Stimulated activated CD4-positive, alpha-beta T cell treated with anti-CD3 and anti-CD28 coated beads, TNF-alpha, amount 100 ng/mL, for 48 hours (primary cell): ENCODE measurements at places on chromosomes 11 and 22.

DNA sequence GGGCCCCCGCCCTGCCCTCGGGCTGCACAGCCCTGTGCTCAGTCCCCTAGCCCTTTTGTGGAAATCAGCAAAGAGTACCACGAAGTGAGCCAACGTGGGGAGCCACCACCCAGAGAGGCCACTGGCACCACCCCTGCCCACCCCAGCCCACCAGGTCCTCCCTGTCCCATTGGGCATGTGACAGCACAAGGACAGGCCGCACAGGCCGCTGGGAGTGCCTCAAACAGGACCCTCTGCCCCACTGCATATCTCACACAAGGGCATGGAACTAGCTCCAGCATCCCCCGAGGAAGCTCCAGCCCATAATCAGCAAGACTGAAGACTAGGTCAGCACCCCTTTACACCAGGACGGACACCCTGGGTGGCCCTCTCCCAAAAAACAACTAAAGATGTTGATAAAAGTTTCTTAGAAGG lies 29.7 kb downstream of the GNB1L start:
- DNase-seq = no peak

DNA sequence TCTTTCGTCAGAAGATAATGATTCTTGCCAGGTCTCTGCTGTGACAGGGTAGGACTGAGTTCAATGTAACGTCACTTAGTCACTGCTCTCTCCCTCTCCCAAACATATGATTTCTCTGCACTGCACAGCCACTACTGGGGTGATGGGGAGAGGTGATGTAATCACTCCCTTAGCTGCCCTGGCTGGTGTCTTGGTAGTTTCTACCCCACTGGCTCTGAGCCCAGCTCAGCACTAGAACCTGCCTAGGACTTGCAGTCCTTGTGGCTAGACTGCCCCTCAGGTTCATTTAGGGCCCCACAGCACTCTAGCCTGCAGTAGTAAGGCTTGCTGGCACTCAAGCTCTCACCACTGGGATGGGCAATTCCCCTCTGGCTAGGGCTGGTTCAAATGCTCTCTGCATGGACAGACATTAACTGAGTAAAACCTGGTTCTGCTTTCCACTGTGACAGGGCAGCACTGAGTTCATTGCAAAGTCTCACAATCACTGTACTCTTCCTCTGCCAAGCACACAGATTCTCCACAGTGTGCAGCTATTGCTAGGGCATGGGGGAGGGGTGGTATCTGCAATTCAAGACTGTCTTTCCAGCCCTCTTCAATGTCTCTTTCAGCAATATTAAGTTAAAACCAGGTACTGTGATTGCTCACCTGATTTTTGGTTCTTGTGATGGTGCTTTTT lies 571.4 kb upstream of the FAT3 start:
- no peak for DNase-seq

GRCh38 chr22:49104434-49104833 lies 723.2 kb downstream of the BRD1 start:
- no peak for DNase-seq

GRCh38 chr11:104332110-104332509 lies 168.2 kb upstream of the PDGFD start:
- DNase-seq = no peak

GRCh38 chr11:29005401-29005980 lies 897.3 kb downstream of the METTL15 start:
- DNase-seq = no peak

DNA sequence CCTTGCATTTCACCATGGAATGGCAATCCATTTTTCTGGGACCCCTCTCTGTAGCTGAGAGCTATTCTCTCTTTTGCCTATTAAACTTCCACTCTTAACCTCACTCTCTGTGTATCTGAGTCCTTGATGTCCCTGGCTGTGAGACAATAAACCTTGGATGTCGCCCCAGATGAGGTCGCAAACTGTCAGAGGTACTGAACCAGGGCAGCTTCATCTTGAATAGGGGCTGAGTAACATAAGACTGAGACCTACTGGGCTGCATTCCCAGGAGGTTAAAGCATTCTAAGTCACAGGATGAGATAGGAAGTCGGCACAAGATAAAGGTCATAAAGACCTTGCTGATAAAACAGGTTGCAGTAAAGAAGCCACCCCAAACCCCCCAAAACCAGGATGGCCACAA lies 68.0 kb downstream of the RSF1 start:
- no peak for DNase-seq

GRCh38 chr11:124739479-124740276 lies at the start of gene NRGN:
Gene NRGN (plus strand): TSS chr11:124739942. CDS start chr11:124740085, 143 bp downstream.
- DNase-seq = peak; percentile 76

- DNase-seq = no peak
Measured at GRCh38 chr22:42515896-42516295, 3.7 kb downstream of the RRP7A start.

DNA sequence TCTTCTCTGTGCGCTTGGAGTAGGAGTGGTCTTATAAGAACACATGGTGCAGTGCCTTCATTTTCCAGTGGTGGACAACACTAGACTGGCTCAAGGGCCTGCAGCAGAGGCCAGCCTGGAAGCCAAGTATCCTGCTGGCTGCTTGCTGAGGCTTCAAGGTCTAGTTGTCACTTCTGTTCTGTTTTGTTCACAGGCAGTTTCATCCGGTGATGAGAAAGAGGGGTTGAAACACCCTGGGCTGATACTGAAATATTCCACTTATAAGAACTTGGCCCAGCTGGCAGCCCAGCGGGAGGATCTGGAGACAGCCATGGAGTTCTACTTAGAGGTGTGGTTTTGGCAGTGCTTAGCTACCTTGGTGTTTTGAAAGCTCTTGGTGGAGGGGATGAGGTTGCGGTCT lies 29.8 kb downstream of the CABIN1 start:
- no peak for DNase-seq

DNA sequence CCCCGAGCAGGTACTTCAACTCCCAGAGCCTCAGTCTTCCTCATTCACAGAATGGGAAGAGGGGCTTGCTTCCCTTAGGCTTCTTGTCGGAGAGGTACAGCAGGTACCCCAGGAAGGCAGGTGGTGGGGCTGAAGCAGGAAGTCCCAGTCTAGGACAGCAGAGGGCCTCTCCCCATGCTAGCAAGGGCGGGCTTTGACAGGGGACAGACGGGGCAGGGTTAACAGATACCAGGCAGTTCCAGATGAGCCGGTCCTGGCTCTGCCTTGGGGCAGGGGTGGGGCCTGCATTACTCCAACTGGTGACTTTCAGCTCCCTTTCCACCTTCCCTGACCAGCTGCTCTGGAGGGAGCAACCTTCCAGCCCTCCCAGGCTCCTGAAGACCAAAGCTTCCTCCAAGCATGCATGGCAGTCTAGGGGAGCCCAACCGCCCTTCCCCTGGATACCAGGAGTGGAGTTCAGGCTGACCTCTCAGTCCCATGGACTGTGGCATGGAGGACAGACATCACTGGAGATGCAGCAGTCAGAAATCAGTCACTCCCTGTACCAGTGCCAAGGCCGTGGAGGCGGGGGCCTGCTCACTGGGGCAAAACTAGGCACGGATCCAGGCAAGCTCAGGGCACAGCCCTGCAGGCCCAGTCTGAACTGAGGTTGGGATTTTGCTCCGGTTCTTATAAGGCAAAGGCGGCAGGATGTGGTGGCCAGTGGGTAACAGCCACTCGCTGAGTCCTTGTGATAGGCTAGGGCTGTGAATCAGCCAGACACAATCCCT lies 60.5 kb downstream of the NAT10 start:
- DNase-seq = no peak

- DNase-seq = no peak
Measured at GRCh38 chr11:7892840-7893254, 38.2 kb downstream of the OR10A6 start.

GRCh38 chr11:59040607-59041006 lies 45.5 kb upstream of the GLYATL1B start:
- DNase-seq = no peak

GRCh38 chr11:88655196-88655595 lies 317.7 kb upstream of the CTSC start:
- DNase-seq = no peak

DNA sequence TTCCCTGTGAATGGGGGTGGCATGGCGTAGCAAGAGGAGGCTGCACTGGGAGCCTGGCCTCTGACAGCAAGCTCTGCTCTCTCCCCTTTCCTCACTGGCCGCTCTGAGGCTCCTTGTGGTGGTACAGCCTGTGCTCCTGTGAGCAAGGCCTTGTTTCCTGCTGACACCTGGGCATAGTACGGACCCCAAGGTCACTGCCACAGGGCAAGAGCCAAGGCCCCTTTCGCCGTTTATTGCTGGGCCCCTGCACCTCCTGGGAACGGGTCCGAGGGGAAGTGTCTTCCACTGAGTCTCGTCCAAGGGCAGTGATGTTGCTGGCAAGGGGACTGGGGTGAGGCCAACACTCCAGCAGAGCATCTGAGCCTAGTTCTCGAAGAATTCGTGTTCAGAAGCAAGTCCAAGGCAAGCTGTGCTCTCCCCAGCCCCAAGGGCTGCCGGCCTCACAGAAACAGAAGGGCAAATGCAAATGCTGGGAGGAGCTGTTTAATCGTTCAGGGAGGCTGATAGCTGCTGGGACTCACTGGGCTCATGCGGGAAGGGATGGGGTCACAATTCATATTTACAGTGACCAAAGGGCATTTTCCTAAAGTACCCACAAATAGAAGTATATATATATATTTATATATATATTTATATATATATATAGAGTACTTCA lies 15.9 kb upstream of the TTLL12 start:
- no peak for DNase-seq

GRCh38 chr11:60731586-60731985 lies 7.1 kb downstream of the MS4A18 start:
- no peak for DNase-seq

DNA sequence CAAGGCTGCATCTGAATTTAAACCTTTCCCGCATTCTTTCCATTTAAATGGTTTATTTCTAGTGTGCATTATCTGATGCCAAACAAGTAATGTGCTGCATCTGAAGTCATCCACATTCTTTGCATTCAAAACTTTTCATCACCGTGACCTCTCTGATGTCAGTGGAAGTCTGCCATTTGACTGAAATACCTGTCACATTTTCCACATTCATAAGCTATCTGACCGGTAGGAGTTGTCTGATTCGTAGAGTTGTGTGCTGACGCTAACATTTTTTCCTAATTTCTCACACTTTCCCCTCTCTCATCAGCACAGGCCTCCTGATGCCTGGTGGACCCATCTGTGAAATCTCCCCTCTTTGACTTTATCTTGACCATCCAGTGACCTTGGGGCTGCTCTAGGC lies 79.9 kb upstream of the BARX2 start:
- DNase-seq = no peak

GRCh38 chr11:9396310-9396709 lies 11.9 kb downstream of the IPO7 start:
- DNase-seq = no peak

GRCh38 chr11:121037016-121037415 lies 13.1 kb downstream of the TBCEL start:
- DNase-seq = no peak

GRCh38 chr22:19169002-19169946 lies 9.3 kb downstream of the SLC25A1 start:
- no peak for DNase-seq

GRCh38 chr11:25777343-25777742 lies 554.6 kb upstream of the ANO3 start:
- DNase-seq = no peak

GRCh38 chr11:102462610-102463009 lies 10.0 kb upstream of the TMEM123 start:
- no peak for DNase-seq

GRCh38 chr22:19757140-19757984 lies 3.2 kb upstream of the TBX1 start:
- no peak for DNase-seq

- no peak for DNase-seq
Measured at GRCh38 chr11:37755521-37755920, 1157.5 kb upstream of the RAG2 start.

DNA sequence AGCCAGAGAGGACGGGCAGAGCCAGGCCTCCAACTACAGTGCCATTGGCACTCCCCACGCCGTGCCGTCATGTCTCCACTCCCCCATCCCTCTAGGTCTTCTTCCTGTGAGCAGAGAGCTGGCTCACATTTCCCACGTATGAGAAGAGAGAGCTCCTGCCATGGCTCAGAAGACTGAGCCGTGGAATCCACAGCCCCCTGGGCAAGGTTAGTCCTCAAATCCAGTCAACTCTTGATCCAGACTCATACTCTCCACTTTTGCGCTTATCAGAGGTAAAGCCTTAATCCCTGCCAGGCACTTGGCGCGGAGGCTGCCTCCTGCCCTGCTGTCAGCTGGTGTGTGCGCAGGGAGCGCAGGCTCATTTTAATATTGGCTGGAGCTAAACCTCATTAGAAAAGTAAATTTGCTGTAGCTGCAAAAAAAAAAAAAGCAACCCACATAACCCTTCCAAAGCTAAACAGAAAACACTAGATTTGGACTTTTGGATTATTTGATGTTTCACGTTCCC lies 4.7 kb downstream of the B3GAT1 start:
- DNase-seq = no peak

DNA sequence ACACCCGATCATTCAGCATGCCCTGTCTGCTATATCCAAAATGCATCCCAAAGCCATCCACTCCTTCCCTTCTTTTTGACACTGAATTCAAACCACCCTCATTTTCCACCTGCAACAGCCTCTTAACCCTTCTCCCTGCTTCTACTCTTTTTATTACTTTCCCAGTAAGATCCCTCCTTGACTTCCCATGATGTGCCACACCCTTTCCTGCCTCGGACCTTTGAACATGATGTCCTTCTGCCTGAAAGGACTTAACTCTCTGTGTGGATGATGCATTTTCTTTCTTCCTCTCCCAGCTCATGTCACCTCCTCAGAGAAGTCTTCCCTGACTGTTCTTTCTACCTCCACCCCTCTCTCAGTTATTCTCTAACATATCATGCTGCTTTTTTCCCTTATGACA lies 36.5 kb downstream of the HTR3A start:
- no peak for DNase-seq

- no peak for DNase-seq
Measured at GRCh38 chr11:134120143-134120850, 51.4 kb downstream of the JAM3 start.

DNA sequence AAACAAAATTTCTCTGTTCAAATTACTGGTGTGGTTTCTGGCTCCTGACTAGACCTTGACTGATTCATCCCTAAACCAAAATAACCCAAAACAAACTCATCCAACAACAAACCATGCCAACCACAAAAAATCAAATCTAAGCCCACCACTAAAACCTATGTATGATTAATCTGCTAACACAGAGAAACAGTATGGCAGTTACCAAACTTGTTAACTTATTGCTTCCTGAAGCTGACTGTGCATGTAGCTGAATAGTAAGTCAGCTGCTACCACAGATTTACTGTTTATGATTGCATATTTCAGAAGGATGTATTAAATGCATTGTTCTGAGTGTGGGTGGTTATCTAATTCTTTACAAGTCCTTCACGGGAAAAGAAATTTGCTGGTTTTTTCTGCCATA lies 231.1 kb downstream of the SWAP70 start:
- no peak for DNase-seq
